ENCODE measurements at places on chromosomes 13 and 19. TPM values are rescaled to one million over a fixed set of nuclear protein-coding genes. Genes with fewer than 3 reads are reported as not detected.
A peak's percentile ranks its signal among the peaks of the same experiment; 100 is the strongest.

Gene ARRDC2
- total RNA-seq, result 1.2 TPM

Gene CYP2A6
- total RNA-seq, result not detected

Gene NANOS2
- total RNA-seq, result not detected

Gene NCAN
- total RNA-seq, result 13.8 TPM

Gene KIRREL2
- 4.5 TPM for total RNA-seq

Gene ZNF534
- total RNA-seq, result not detected

Gene CLEC4M
- total RNA-seq, result not detected

Gene IGFL2
- not detected for total RNA-seq

Gene PDX1
- total RNA-seq, result not detected

Gene GRIN2D
- total RNA-seq, result 0.68 TPM

Gene CEACAM21
- 1.1 TPM for total RNA-seq

Gene ACER1
- total RNA-seq, result not detected

Gene ELSPBP1
- total RNA-seq, result not detected

DNA sequence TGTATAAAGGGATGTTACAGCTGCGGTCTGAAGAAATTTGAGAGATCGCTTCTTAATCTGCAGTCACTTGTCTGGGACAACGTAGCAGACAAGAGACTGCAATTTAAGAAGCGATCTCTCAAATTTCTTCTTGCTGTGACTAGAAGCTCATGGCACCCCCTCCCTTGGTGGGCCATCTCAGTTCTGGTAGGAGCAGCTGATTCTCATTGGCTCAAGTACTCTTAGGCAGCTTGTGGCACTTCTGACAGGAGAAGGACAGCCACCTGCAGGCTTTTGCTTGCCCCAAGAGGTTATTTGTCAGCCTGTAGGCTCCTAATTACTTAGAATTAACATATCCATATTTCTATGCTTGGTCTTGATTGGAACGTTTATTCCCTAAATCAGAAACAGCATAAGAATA is 503.0 kb downstream of the DCT start:
- no peak overlapping the region for H3K4me3 ChIP-seq
- no peaks in the 10 kb centered on the region for H3K36me3 ChIP-seq
- H3K27ac ChIP-seq, result no peak overlapping the region

- H3K4me3 ChIP-seq, result no peak overlapping the region
- DNase-seq, result no peak
- H3K36me3 ChIP-seq, result no peaks in the 10 kb centered on the region
- no peaks in the 10 kb centered on the region for H3K27me3 ChIP-seq
- no peak overlapping the region for H3K27ac ChIP-seq
- H3K4me1 ChIP-seq, result peaks cover 50% of the 10 kb centered on the region
Measured at GRCh38 chr13:79675931-79676660, 195.1 kb downstream of the NDFIP2 start.

GRCh38 chr19:45814851-45815480 is at the start of gene RSPH6A:
Gene RSPH6A, minus strand, starts transcription at chr19:45815308. Its CDS starts 132 bp downstream, at chr19:45815176.
- H3K4me3 ChIP-seq, result peak within 1 kb of the TSS; percentile 92
- peaks cover under 1% of the 10 kb centered on the region for H3K36me3 ChIP-seq
- H3K27me3 ChIP-seq, result peaks cover 3% of the 10 kb centered on the region
- H3K4me1 ChIP-seq, result peaks cover 8% of the 10 kb centered on the region
- H3K27ac ChIP-seq, result peak within 1 kb of the TSS; percentile 96

- H3K27me3 ChIP-seq, result no peaks in the 10 kb centered on the region
- peaks cover 37% of the 10 kb centered on the region for H3K36me3 ChIP-seq
- DNase-seq, result no peak
- H3K4me3 ChIP-seq, result no peak overlapping the region
Measured at GRCh38 chr19:52590728-52591127, 20.6 kb downstream of the ZNF701 start.

- no peak for DNase-seq
- peaks cover 13% of the 10 kb centered on the region for H3K4me1 ChIP-seq
- H3K27ac ChIP-seq, result no peak overlapping the region
- H3K4me3 ChIP-seq, result no peak overlapping the region
- no peaks in the 10 kb centered on the region for H3K36me3 ChIP-seq
Measured at GRCh38 chr19:12754465-12755196, 3.0 kb downstream of the BEST2 start.

GRCh38 chr19:46495786-46496099 is at the start of gene PNMA8B:
Gene PNMA8B, minus strand, starts transcription at chr19:46495867. Its CDS starts 402 bp downstream, at chr19:46495465.
- peaks cover 3% of the 10 kb centered on the region for H3K27me3 ChIP-seq
- peaks cover 28% of the 10 kb centered on the region for H3K4me1 ChIP-seq
- peak within 1 kb of the TSS; percentile 66 for H3K4me3 ChIP-seq
- peak; percentile 98 for DNase-seq
- no peaks in the 10 kb centered on the region for H3K36me3 ChIP-seq

DNA sequence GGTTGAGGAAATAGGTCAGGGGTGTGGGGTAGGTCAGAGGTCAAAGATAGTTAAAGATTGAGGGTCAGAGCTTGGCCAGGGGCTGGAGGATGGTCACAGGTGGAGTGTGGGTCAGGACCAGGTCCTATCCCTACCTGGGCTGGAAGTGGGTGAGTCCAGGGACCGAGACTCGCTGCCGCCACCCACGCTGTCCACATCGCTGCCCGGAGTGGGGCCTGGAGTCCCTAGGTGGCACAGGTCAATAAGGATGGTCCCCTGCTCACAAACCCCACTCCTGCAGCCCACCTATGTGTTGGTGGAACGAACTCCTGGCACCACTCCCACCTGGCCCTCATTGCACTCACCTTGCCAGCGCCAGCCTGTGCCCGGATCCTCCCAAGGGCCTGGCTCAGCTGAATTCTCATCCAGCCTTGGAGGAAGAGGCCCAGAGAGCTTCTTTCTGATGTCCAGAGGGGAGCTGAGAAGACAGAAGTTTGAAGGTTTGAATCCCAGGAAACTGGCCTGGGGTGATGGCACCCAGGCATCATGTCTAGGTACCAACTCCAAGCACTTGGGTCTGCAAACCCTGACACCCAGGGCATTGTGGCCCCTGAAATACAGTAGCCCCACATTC is 6.8 kb downstream of the GMIP start:
- no peak overlapping the region for H3K27ac ChIP-seq
- no peaks in the 10 kb centered on the region for H3K4me1 ChIP-seq
- H3K27me3 ChIP-seq, result no peaks in the 10 kb centered on the region
- H3K4me3 ChIP-seq, result no peak overlapping the region
- no peak for DNase-seq
- H3K36me3 ChIP-seq, result peaks cover 11% of the 10 kb centered on the region

DNA sequence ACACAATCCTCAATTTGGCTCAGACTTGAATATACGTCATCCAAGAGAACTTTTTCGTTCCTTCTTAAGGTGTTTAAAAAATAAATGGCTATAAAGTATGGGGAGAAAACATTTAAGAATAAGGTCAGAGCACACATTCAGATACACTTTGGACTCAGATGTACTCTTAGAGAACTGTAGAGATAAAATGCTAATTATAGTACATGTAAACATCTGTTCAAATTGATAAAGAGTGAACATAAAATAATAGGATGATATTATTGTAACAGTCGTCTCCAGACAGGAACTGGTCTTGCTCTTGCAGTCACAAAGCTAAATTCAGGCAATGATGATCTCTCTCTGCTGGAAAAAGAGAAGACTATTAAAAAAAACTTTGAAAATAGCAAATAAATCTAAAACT is 91.4 kb downstream of the RBM26 start:
- no peak overlapping the region for H3K4me3 ChIP-seq
- H3K27ac ChIP-seq, result no peak overlapping the region
- no peaks in the 10 kb centered on the region for H3K4me1 ChIP-seq
- no peaks in the 10 kb centered on the region for H3K27me3 ChIP-seq

GRCh38 chr19:51460164-51460992 is 2.1 kb upstream of the SIGLEC8 start:
- H3K4me1 ChIP-seq, result no peaks in the 10 kb centered on the region
- no peak overlapping the region for H3K4me3 ChIP-seq
- DNase-seq, result no peak
- H3K27me3 ChIP-seq, result peaks cover 53% of the 10 kb centered on the region
- no peaks in the 10 kb centered on the region for H3K36me3 ChIP-seq
- H3K27ac ChIP-seq, result no peak overlapping the region

- DNase-seq, result no peak
- H3K4me1 ChIP-seq, result peaks cover 30% of the 10 kb centered on the region
- H3K36me3 ChIP-seq, result peaks cover 9% of the 10 kb centered on the region
- peak overlapping the region; percentile 19 for H3K27ac ChIP-seq
Measured at GRCh38 chr13:95349267-95349666, 48.0 kb upstream of the ABCC4 start.

DNA sequence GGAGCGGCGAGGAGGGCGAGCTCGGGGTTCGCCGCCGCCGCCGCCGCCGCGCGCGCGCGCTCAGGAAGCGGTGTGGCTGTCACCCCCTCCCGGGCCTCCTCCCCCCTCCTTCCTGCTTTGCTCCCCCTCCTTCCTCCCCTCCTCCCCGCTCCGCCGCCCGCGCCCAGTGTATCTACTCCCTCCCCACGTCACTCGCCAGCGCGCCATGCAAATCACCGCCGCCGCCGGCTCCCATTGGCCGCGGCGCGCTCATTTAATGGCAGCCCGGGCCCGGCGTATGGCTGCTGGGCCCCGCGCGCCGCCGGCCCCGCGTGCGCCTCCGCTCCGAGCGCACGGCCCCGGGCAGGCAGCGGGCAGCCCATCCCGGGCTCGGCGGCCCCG is 335 bp upstream of the SOX1 start:
- H3K4me1 ChIP-seq, result peaks cover 58% of the 10 kb centered on the region
- H3K36me3 ChIP-seq, result peaks cover 16% of the 10 kb centered on the region
- H3K27me3 ChIP-seq, result peaks cover 73% of the 10 kb centered on the region
- H3K27ac ChIP-seq, result no peak overlapping the region

- no peak overlapping the region for H3K4me3 ChIP-seq
- no peak overlapping the region for H3K27ac ChIP-seq
- peaks cover 83% of the 10 kb centered on the region for H3K36me3 ChIP-seq
Measured at GRCh38 chr19:9161427-9161826, 17.4 kb upstream of the OR7D2 start.

GRCh38 chr19:14916848-14917247 is 24.4 kb upstream of the OR7C2 start:
- H3K27me3 ChIP-seq, result peaks cover 81% of the 10 kb centered on the region
- H3K36me3 ChIP-seq, result no peaks in the 10 kb centered on the region

- DNase-seq, result no peak
- H3K4me3 ChIP-seq, result no peak overlapping the region
- H3K27me3 ChIP-seq, result no peaks in the 10 kb centered on the region
- H3K36me3 ChIP-seq, result no peaks in the 10 kb centered on the region
Measured at GRCh38 chr13:106276876-106277275, 258.6 kb downstream of the EFNB2 start.

DNA sequence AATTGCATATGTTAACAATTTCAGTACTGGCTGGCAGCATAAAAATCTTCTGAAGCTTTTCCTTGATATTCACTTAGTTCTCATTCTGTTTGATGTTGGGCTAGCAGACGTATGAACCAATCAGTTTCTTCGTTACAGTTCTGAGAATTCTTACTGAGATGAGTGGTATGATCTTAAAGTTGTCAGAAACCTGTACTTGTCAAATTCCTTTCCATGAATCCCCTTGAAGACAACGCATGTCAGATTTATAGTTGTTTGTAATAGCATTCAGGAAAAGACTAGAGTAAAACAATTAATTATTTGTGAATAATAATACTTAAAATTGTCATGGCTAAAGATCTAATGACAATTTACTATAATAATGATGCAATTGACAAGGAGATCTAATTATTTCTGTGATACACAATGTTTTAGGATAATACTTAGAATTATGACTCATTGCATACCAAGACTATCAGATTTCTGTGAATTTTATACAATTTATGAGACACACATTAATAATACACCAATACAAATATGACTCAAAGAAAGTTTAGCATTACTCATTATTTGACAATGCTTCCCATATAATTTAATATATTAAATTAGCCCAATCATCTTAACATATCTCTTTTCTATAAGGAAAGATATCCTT is 447.2 kb downstream of the RFC3 start:
- H3K4me3 ChIP-seq, result no peak overlapping the region
- no peaks in the 10 kb centered on the region for H3K36me3 ChIP-seq
- no peak for DNase-seq
- no peaks in the 10 kb centered on the region for H3K27me3 ChIP-seq
- no peaks in the 10 kb centered on the region for H3K4me1 ChIP-seq

DNA sequence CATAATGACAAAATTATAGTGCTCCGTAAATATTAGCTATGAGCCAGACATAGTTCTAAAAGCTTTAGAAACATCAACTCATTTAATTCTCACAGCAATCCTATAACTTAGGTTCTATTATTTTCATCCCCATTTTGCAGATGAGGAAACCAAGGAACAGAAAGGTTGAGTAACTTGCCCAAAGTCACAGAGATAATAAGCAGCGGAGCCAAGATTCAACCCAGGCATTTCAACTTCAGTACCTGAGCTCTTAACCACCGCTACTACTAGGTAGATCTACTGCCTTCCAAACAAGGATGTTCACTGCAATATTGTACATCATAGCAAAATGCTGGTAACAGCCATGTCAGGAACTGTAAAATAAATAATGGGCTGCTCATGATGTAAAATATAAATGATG is 39.9 kb downstream of the ELF1 start:
- no peak overlapping the region for H3K4me3 ChIP-seq
- H3K36me3 ChIP-seq, result no peaks in the 10 kb centered on the region
- no peak overlapping the region for H3K27ac ChIP-seq
- H3K4me1 ChIP-seq, result peaks cover 28% of the 10 kb centered on the region
- no peak for DNase-seq

DNA sequence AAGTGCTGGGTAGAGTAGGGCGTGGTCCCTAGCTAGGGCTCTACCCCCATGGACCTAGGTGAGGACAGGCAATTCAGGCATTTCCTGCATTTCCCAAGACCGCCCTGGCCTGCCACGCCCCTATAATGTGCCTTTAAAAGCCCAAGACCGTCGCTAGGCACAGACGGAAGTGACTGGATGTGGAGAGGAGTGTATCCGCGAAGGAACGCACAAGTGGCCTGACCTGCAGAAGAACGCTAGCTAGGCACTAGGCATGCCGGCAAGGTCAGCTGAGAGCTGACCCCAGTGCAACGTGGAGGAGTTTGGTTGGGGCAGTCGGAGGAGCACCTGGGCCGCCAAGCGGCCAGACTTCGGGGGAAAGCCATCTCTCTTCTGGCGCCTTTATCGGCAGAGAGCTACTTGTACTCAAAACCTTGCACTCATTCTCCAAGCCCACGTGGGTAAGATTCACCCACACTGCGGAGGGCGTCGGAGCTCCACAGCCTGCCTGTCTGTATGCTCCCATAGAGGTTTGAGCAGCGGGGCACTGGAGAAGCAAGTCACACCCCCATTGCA is 370.0 kb downstream of the FGF9 start:
- H3K27ac ChIP-seq, result no peak overlapping the region
- no peak for DNase-seq
- peaks cover 3% of the 10 kb centered on the region for H3K4me1 ChIP-seq
- H3K36me3 ChIP-seq, result peaks cover 4% of the 10 kb centered on the region
- peaks cover 4% of the 10 kb centered on the region for H3K27me3 ChIP-seq
- H3K4me3 ChIP-seq, result peak overlapping the region; percentile 68

- peaks cover 13% of the 10 kb centered on the region for H3K4me1 ChIP-seq
- H3K4me3 ChIP-seq, result no peak overlapping the region
- H3K27ac ChIP-seq, result no peak overlapping the region
- H3K36me3 ChIP-seq, result no peaks in the 10 kb centered on the region
Measured at GRCh38 chr13:27396252-27396846, 28.1 kb upstream of the GTF3A start.

DNA sequence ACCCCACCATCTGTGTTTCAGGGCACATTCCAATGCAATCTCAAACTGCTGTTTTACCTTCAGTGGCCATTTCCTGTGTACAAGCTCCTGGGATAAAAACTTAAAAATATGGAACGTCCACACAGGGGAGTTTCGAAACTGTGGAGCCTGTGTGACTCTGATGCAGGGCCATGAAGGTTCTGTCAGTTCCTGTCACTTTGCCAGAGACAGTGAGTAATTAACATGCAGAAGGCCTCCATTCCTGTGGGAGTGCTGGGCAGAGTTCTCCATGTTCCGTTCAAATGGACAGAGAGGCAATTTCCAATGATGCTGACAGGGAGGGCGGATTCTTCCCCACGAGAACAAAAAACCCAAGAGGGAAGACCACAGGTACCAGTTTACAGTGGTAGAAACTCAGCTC is 24.4 kb downstream of the WDR88 start:
- H3K27me3 ChIP-seq, result no peaks in the 10 kb centered on the region
- no peak overlapping the region for H3K4me3 ChIP-seq
- H3K4me1 ChIP-seq, result no peaks in the 10 kb centered on the region
- no peak overlapping the region for H3K27ac ChIP-seq
- no peaks in the 10 kb centered on the region for H3K36me3 ChIP-seq
